EH (cell line): ENCODE measurements at places on chromosomes 7 and 10.

DNA sequence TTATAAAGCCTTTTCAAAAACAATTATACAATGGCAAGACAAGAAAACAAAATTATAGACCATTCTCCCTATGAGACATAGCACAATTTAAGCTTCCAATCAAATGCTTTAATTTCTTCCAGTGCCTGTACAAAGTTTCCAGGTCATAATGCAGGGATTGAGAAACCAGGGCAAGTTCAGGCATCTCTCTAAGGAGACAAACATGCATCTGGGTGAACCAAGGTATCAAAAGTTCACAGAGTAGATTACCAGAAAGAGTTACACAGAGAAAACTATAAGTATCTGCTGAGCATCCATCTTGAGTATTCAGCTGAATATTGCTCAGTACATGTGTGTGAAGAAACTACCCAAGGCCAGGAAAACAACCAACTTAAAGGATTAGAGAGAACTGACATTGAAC lies 89.1 kb downstream of the COL28A1 start:
- no peak for DNase-seq

GRCh38 chr10:105075031-105075430 lies 433.9 kb downstream of the SORCS3 start:
- DNase-seq, result no peak

DNA sequence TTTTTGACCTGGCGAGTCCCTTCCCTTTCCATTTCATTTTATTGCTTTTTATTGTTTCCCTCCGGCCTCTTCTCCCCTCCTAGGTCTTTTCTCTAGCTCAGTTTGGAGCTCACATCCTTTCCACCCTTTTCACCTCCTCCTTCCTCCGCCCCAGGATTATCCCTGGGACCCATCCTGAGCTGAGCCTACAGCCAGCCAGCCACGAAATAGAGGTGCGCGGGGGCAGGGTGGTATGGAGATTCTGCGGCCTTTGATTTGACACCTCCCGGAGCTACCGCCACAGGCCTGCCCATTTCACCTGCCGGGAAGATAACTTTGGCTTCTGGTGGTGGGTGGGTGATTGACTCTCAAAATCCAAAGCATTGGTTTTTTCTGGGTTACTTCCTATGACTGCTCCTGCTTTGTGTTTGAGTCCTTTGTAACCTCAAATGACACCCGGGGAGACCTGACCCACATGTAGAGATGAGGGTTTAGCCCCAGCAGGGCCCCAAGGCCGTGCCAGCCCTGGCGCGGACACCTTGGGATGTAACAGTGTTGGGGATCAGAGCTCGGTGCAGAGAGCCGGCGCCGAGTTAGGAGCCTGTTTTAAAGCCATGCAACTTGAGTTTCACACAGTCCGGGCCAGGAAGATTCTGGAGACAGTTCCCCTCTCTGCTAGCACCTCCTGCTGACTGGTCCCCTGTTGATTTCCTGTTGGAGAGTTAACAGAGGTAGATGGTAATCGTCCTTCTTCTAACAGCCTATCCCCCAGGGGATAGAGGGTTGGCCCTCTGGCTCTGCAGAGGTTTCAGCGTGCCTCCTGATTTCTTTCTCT lies 1.5 kb downstream of the DUSP5 start:
- DNase-seq, result peak; percentile 83

- DNase-seq, result peak; percentile 38
These were observed 52.6 kb downstream of the ANK3 start for GRCh38 chr10:60336901-60337630.

- DNase-seq, result no peak
These were observed 62.6 kb upstream of the EFCAB10 start for GRCh38 chr7:105643851-105644250.

- DNase-seq, result peak; percentile 72
These were observed 179.3 kb downstream of the PFKFB3 start for GRCh38 chr10:6382081-6382480.

- peak; percentile 87 for DNase-seq
These were observed 244.0 kb upstream of the CXCL12 start for GRCh38 chr10:44628921-44629320.

- DNase-seq, result no peak
These were observed 333.6 kb upstream of the MAGI2 start for GRCh38 chr7:79787096-79787495.

- no peak for DNase-seq
These were observed 72.0 kb downstream of the C10orf143 start for GRCh38 chr10:130038611-130039109.

- peak; percentile 55 for DNase-seq
These were observed 212.3 kb upstream of the SLC26A5 start for GRCh38 chr7:103658055-103659005.

- DNase-seq, result peak; percentile 27
These were observed 6.6 kb downstream of the CPA2 start for GRCh38 chr7:130273081-130273932.

- DNase-seq, result no peak
These were observed 265.1 kb downstream of the ETV1 start for GRCh38 chr7:13724191-13724976.

- no peak for DNase-seq
These were observed 28.7 kb upstream of the SFRP5 start for GRCh38 chr10:97800474-97800873.

GRCh38 chr10:124625831-124626238 lies 118.3 kb downstream of the FAM53B start:
- DNase-seq, result no peak

DNA sequence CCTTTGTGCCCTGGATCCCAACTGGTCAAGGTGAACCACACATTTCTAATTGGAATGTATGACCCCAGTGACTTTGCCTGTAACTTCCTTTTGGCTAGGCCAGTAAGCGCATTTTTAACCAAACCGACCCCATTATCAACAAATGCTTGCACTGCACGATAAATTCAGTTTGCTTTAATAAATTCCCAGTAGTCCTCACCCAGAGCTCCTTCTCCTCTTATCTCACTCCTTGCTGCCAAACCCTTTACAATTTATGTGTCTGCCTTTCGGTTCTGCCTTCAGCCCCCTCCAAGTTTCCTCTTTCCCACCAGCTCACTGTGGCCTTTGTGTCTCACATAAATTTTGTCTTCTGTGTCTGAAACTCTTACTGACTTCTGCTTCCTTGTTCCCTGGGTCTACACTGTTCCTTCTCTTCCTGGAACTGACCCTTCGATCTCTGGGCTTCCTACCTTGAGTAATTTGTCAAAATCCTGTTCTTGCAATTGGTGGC lies 59.0 kb downstream of the TBXAS1 start:
- DNase-seq, result no peak

DNA sequence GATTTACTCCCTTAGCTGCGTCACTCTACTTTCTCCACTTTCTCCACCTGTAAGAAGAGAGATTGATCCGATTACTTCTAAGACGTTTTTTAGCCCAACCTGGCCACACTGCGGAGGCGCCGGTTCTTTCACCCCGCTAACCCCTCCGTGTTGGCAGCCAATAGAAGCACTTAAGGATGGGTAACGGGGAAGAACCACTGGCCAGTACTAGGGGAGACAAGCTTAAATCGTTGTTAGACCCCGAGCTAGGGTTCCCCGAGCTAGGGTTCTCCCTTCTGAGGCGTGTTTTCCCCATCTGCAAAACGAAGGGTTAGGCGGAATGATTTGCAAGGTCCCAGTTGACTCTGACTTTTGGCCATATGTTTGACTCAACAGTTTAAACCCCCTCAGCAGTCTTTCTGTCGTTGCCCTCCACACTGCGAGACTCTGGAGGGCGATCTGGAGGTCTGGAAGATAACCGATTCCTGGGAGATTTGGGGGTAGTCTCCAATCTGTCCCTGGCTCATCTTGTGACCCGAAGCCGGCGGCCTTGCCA lies 644 bp downstream of the UMAD1 start:
- no peak for DNase-seq

- no peak for DNase-seq
These were observed 322.6 kb downstream of the RNLS start for GRCh38 chr10:88260329-88261051.

GRCh38 chr10:79407811-79408795 lies 37.3 kb downstream of the ZCCHC24 start:
- DNase-seq, result peak; percentile 73

- DNase-seq, result no peak
These were observed 51.9 kb downstream of the MTURN start for GRCh38 chr7:30186725-30187124.

GRCh38 chr10:114869520-114869892 lies 47.9 kb downstream of the FHIP2A start:
- DNase-seq, result peak; percentile 85

GRCh38 chr7:105127179-105127578 lies 113.2 kb downstream of the KMT2E start:
- DNase-seq, result no peak

- DNase-seq, result peak; percentile 73
These were observed at the start of gene CH25H for GRCh38 chr10:89207181-89207800. TSS of gene CH25H (minus strand) at chr10:89207317. CDS start at chr10:89207292, 25 bp downstream.

DNA sequence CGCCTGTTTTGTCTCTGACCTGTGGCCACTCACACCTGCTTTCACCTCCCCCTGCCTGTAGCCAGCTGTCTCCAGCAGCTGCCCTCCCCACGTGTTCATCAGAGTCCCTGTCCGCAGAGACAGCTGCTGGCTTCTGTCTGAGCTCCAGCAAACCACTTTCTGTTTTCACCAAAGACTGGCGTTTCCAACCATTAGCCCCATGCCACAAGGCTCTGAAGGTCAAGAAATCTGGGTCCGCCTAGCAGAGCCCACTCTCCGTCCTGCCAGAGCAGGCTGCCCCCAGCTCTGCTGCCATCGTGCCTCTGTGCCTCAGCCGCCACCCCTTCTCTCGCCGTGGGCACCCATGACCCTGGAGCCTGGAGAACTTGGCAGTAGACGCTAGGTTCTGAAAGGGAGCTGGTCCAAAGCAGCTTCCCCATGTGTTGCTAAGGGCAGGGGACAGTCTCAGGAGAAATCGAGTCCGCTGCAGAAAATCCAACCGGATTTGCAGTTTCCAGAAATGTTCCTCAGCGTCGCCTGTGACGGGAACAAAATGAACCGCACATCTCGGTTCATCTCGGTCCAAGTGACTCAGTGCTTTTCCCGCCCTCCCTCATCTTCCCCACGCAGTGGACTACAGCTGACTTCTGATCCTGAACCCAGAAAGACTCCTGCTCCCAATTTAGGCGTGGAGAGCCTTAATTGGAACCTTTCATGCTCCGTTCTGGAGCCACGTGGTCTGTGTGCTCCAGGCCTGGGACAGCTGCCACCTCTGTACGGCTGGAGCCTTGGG lies 28.0 kb downstream of the TMEM120A start:
- peak; percentile 55 for DNase-seq

DNA sequence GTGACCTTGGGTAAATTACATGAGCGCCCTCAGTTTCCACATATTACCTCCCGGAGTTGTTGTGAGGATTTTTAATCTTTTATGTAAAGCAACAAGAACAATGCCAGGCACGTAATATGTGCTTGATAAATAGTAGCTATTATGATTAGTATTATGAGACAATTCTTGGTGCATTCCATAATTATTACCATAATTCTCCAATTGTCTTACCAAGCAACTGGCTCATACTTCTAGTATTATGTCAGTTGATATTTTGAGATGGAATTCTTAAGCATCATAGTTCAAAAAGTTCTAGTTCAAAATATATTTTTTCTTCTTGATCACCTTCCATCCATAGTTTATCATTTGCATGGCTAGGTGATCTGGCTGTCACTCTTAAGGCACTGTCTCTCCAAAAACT lies 259.0 kb downstream of the BBS9 start:
- DNase-seq, result no peak

DNA sequence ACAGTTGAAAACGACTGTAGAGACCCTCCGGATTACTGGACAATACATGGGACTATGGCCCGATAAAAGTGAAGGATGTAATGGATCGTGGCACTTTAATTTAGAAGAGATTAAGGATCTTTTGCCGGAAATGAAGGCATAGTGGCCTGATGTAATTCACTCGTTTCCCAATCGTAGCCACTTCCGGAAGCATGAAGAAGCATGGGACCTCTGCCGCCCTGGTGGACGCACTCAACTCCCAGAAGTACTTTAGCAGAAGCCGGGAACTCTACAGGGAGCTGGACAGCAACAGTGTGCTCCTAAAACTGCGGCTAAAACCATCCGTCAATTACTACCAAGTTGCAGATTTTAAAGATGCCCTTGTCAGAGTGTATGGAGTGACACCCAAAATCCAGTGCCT lies 59.6 kb upstream of the NUPR2 start:
- no peak for DNase-seq

- no peak for DNase-seq
These were observed 101.7 kb downstream of the MGMT start for GRCh38 chr10:129568583-129569344.

- DNase-seq, result no peak
These were observed 4.3 kb upstream of the IL6 start for GRCh38 chr7:22722536-22723180.

DNA sequence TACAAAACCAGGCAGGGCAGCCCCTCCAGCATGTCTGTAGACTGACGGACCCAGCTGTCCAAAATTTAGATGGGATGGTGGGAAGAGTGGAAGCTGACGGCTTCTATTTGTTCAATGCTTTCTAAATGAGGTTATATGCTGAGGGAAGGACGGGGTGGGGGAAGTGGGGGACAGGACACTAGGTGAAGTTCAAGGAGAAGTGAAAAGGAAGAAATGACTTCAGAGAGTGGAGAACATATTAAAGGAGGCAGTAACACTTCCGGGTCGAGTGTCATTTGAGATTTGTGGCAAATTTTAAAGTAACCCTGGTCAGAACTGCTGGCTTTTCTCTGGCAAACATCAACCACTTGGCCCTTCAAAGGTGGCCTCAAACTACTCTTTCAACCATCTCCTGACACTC lies 9.4 kb downstream of the PIP4K2A start:
- no peak for DNase-seq

DNA sequence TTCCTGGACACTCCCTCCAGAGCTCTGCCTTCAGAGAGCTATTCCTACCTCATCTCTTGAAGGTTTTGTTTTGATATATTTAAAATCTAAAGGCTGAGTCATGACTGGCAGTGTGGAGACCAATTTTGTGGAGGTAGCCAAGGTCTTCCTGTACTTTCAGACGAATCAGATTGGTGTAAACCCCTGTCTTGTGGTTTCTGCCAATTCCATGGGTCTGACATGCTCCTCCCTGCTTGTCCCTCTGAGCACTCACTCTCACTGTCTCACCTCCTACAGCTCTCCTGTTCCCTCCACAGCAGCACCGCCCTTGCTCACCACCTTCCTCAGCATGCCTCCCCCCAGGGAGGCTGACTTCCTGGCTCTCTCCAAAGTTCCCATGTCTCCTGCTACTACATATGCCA lies 179.8 kb downstream of the NPSR1 start:
- DNase-seq, result no peak

- no peak for DNase-seq
These were observed 399.2 kb upstream of the AUTS2 start for GRCh38 chr7:69199041-69199440.

GRCh38 chr7:115864082-115864481 lies 166.5 kb downstream of the TFEC start:
- DNase-seq, result no peak

DNA sequence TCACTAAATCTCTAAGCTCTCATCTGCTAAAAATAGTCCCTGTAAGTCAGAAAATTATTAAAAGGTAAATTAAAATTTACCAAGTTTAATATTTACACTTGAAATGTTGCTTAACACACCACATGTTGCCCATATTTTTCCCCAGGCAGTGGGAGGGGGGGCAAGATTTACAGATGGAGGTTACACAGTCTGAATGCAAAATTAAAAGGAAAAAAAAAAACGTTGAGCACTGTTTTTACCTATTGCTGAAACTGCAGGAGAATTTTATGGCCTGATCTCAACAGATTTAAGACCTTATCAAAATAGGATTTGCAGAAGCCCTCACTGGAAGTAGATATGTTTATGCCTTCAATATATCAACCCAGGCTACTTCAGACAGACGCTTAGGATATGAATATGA lies 133.4 kb downstream of the SFMBT2 start:
- DNase-seq, result no peak

- DNase-seq, result no peak
These were observed 526.3 kb upstream of the SEMA3D start for GRCh38 chr7:85713171-85713570.

- no peak for DNase-seq
These were observed 4.6 kb downstream of the HSPA12A start for GRCh38 chr10:116737627-116738327.
